ENCODE measurements at places on chromosomes 3 and 15. TPM values are rescaled to one million over a fixed set of nuclear protein-coding genes. Genes with fewer than 3 reads are reported as not detected.

Gene ZNF501
- 1.4 TPM for total RNA-seq

DNA sequence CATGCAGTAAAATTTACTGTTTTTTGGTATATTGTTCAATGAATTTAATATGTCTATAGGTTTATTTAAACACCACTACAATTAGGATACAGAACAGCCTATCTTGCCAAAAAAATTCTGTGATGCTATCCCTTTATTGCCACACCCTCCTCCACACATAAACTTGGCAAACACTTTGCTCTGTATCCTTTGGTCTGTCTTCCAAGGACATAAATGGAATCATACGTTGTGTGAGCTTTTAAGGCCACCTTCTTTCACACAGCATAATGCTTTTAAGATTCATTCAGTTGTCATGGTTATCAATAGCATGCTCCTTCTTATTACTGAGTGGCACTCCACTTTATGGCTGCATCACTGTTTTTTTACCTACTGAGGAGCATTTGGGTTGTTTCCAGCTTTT is 71.5 kb downstream of the CERS3 start:
- DNase-seq = no peak

Gene ZNF385D
- total RNA-seq = not detected

Gene NR2F2
- not detected for total RNA-seq

- no peak for DNase-seq
These were observed 18.5 kb downstream of the PLA2G4E start for GRCh38 chr15:42002333-42002732.
